ENCODE measurements at places on chromosomes 13 and 19.

DNA sequence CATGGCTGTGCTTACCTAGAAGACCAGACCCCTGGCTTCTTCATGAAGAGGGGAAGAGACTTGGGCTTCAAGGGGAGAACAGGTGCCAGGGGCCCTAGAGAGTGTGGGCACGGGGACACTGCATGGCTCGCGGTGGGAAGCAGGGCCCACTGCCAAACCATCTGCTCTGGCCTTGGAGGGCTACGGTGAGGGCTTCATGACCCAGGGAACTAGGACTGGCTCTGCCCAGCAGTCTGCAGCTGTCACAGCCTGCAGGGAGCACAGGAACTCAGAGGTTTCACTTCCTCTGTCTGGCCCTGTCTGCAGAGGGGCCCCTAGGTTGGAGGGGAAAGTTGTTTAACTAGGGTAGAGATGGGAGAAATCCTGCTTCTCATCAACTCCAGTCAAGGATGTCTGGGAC is 4.3 kb downstream of the ERCC1 start:
- DNase-seq: no peak

DNA sequence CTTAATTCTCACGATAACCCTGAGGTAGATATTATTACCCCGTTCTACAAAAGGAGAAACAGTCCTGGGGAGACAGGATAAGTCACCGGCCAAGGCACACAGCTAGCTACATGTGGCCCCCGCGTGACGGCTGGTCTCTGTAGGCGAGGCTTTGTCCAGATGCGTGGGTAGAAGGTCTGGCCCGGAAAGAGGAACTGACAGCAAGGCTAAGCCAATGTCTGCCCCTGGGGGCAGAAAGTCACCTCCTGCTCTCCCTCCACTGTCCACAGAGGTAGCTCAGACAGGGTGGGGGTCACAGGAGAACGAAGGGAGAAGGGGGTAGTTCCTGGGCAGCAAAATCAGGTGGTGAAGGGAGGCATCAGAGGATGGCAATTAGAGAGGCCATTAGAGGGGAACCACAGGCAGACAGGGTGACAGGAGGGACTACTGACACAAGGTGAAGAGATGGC is 1.8 kb downstream of the APOC4 start:
- DNase-seq: no peak

GRCh38 chr19:49890349-49891311 is 6.1 kb downstream of the IL4I1 start:
- no peak for DNase-seq

DNA sequence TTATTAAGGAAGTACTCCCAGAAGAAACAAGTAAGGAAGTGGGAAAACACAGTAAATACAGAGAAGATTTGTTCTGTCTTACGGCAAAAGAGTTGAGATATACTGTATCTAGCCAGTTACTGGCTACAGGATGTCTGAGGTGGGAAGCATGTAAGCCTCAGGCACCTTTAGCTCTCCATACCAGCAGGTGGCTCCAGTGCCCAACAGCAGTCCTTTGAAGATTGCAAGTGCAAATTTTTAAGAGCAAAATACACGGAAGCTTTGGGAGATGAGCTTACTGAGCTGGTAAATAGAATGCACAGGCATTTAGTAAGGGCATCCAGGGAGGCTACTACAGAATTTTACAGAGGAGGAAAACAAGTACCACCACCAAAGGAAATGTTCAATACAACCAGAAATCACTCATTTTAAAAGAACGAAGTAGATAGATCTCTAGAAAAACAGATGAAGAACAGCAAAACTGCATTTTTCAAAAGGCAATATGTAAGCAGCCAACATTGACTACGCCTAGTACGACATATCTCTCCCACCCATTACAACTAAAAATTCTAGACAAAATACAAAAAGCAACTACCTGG is 57.9 kb upstream of the VSTM2B start:
- no peak for DNase-seq

DNA sequence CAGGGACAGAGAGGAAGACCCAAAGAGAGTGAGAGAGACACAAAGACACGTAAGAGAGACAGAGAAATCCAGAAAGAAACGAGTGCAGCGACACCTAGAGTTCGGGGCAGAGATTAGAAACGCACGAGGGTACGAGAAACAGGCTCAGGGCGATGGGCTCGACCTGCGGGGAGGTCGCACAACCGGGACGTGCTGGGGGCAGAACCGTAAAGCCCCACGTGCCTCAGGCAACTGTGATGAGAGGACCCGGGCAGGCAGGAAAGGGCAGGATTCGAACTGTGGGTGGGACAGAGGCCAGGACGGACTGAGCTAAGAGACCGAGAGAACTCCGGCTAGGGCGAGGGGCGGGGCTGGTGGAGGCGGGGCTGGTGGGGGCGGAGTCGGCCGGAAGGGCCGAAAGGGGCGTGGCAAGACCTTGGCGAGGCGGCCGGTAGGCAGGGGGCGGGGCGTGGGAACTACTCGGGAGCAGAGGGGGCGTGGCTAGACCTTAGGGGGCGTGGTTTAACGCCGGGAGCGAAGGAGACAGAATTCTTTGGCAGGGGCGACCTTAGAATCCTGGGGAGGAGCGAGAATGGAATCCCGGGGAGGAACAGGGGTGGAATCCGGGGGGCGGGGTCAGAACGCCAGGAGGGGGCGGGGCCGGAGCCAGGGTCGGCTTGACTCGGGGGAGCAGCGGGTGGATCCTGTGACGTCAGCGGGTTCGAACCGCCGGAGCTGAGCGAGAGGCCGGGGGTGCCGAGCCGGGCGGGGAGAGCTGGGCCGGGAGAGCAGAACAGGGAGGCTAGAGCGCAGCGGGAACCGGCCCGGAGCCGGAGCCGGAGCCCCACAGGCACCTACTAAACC is at the start of gene NECTIN2:
Gene NECTIN2 (plus strand): TSS at position 686 of the 843 bp plus-strand sequence. CDS start 229 bp downstream, outside the sequence.
- peak; percentile 100 for DNase-seq

DNA sequence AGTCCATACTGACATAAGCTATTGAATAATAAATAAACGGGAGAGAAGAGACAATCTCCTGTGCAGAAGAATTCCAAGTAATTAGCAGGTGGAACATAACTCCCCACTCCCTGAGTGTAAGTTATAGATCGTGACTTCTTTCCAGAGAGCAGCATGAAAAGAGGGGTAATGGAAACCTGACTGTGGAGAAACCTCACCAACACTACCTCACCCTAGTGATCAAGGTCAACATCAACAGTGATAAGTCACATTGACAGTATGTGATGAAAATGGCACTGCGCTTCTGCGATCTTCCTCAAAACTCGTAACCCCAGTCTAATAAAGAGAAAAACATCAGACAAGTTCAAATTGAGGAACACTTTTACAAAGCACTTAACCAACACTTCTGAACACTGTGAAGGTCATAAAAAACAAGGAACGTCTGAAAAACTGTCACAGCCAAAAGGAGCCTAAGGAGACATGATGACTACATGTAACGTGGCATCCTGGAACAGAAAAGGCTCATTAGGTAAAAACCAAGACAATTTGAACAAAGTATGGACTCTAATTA is 19.8 kb downstream of the CAB39L start:
- DNase-seq: no peak

DNA sequence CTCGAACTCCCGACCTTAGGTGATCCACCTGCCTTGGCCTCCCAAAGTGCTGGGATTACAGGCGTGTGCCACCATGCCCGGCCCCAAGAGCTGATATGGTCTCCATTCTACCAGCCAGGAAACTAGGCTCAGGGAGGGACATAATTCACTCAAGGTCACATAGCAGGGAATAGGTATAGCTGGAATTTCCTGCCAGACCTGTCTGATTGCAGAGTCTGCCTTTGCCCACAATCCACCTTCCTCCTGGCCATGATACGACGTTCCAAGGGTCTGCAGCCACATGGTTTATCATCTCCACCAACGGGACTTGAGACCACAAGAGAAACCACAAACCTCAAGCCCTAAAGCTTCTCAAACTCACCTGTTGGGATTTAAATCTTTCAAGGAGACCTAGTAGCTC is 32.0 kb downstream of the ZNRF4 start:
- no peak for DNase-seq

GRCh38 chr19:5693195-5694166 is 3.4 kb downstream of the RPL36 start:
- DNase-seq: no peak

DNA sequence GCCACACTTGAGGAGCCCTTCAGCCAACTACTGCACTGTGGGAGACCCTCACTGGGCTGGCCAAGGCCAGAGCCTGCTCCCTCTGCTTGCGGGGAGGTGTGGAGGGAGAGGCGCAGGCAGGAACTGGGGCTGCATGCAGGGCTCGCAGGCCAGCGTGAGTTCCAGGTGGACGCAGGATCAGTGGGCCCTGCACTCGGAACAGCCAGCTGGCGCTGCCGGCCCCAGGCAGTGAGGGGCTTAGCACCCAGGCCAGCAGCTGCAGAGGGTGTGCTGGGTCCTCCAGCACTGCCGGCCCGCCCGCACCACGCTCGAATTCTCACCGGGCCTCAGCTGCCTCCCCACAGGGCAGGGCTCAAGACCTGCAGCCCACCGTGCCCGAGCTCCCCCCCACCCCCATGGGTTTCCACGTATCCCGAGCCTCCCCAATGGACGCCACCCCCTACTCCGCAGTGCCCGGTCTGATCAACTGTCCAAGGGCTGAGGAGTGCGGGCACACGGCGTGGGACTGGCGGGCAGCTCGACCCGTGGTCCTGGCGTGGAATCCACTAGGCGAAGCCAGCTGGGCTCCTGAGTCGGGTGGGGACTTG is 1293.8 kb upstream of the PCDH9 start:
- DNase-seq: no peak

DNA sequence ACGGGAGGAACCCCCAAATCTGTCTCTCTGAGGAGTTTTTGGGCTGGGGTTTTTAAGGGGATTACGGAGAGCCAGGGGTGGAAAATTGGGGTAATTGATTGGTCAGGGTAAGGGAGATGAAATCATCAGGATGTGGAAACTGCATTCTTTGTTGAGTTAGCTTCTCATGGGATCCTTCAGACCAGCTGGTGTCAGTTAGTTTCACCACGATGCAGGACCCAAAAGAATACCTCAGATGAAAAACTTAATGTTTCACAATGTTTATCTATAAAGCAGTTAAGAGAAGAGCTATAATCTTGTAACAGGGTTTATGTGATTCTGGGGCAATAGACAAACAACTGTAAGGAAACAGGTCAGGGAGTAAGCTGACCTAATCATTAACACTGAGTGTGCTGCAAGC is 230.8 kb downstream of the POU4F1 start:
- DNase-seq: no peak

- no peak for DNase-seq
These were observed 31.4 kb downstream of the FLT1 start for GRCh38 chr13:28463481-28463880.

- no peak for DNase-seq
These were observed 50.4 kb downstream of the GPR12 start for GRCh38 chr13:26710166-26710565.

DNA sequence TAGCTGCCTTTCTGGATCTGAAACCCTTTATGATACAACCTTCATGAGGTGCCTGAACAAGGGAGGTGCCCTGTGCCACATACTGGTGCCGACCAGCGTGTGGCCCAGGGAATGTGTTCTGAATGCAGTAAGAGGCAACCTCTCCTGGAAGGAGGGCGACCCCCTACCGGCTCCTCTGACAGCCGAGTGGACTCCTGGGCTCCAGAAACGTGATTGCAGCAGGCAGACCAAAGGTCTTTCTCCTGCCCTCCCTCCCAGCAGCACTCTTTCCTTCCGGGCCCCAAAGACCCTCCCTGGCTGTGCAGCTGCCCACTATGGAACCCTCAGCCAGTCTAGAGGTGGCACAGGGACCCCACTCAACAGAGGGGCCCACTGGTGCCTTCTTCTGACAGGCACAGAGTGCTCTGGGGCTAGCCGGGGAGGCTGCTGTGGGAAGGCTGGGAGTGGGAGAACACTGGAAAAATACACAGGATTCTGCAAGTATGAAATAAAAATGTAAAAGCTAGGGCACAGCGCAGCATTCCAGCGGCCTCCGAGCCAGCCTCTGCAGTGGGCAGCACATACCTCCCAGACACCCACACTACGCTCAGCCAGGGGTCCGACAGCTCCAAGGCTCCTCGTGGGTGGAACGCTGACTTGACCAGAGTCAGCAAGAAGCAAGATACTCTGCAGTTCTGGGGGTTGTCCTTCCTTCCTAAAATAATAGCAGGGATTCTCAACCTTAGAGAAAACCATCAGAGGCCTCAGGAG is 14.9 kb downstream of the SH3GL1 start:
- DNase-seq: no peak

DNA sequence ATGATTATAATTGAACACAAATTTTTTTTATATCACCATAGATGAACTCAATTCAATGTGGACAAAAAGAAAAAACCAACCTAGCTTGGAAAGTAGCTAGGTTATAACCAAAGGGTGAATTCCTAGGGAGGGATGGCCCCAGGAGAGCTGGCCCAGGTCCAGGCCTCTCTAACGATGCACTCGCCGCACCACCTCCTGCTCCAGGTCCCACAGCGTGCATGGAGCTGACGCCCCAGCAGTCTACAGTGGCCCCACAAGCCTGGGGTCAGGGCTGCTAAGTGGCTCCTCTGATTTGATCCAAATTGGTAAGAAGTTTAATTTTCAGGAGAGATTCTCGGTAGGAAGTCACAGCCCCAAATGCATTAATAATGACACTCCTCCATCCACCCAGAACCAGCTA is 48.8 kb downstream of the TSHZ3 start:
- no peak for DNase-seq

GRCh38 chr13:42396501-42396900 is 124.5 kb downstream of the AKAP11 start:
- no peak for DNase-seq

DNA sequence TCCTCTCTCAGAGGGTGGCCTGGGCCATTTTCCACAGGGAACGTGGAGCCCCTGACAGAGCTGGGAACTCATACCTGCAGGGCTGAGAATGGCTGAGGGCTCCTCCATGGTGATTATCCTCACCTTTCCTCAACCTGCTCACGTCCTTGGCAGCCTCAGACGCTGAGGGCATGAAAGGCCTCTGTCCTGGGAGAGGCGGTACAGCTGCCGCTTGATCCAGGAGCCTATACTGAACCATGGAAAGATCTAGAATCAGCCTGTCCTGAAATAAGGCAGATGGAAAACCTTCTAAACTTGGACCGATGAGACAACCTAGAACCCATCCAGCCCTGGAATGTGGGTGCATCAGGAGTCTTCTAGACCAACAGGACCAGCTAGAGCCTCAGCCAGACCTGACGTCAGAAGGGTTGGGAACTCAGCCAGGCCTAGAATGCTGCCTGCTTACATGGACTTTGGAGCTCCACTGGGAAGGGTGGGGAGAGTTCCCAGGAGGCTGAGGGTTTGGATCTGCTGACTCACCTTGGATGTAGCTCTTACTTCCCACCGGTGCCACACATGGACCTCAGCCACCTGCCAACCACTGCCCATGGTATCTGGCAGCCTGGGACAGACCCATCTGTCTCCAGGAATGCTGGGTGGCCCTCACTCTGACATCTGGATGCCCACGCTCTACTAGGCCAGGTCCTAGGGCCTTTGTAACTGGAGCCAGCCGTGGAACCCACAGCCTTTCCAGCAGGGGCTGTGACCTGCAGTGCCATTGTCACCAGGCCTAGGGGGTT is 7.5 kb downstream of the KCTD15 start:
- DNase-seq: no peak
